ENCODE measurements at places on chromosomes 12 and 14. TPM values are rescaled to one million over a fixed set of nuclear protein-coding genes. Genes with fewer than 3 reads are reported as not detected.

- no peak for DNase-seq
Measured at GRCh38 chr12:127162902-127163301, 1104.1 kb upstream of the TMEM132C start.

GRCh38 chr12:26273811-26274210 lies 78.4 kb downstream of the SSPN start:
- no peak for DNase-seq

- DNase-seq, result no peak
Measured at GRCh38 chr12:121264951-121265515, 31.5 kb downstream of the CAMKK2 start.

GRCh38 chr14:58540749-58541632 lies 96.8 kb upstream of the DACT1 start:
- no peak for DNase-seq

- DNase-seq, result no peak
Measured at GRCh38 chr12:131910302-131911027, 16.0 kb downstream of the ULK1 start.

DNA sequence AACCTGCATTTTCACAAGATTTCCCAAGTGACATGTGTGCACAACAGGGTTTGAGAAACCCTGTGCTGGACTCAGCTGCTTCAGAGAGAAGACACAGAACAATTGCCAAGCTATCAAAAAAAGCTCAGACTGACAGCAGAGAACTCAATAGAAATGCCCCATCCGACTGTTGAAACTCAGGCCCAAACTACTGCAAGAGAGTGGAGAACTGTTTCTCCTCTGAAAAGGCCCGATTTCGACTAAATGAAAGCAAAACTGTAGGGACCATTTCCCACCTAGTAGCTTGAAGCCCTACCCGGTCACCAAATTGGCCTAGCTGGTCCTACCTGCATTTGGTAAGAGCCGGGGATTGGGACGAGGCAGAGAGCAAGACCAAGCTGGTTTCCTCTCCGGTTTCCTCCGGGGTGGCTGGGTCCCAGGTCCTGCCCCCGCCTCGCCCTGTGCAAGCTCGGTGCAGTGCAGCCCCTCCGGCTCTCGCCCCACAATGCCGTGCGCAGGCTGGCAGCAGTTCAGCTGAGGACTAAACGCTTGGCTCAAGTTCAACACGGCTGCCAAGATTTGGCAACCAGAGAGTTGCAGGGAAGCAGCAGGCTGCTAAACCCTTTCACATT lies 1180.6 kb downstream of the VRK1 start:
- peak; percentile 81 for DNase-seq

DNA sequence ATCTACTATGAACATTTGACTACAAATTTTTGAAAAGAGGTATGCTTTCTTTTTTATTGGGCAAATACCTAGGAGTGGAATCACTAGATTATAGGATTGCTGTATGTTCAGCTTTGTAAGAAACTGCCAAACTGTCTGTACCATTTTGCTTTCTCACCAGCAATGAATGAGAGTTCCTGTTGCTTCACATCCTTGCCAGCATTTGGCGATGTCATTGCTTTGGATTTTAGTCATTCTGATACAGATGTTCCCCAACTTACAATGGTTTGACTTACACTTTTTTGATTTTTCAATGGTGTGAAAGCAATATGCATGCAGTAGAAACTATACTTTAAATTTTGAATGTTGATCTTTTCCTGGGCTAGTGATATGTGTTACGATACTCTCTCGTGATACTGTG lies 328.7 kb downstream of the RAD51B start:
- no peak for DNase-seq

DNA sequence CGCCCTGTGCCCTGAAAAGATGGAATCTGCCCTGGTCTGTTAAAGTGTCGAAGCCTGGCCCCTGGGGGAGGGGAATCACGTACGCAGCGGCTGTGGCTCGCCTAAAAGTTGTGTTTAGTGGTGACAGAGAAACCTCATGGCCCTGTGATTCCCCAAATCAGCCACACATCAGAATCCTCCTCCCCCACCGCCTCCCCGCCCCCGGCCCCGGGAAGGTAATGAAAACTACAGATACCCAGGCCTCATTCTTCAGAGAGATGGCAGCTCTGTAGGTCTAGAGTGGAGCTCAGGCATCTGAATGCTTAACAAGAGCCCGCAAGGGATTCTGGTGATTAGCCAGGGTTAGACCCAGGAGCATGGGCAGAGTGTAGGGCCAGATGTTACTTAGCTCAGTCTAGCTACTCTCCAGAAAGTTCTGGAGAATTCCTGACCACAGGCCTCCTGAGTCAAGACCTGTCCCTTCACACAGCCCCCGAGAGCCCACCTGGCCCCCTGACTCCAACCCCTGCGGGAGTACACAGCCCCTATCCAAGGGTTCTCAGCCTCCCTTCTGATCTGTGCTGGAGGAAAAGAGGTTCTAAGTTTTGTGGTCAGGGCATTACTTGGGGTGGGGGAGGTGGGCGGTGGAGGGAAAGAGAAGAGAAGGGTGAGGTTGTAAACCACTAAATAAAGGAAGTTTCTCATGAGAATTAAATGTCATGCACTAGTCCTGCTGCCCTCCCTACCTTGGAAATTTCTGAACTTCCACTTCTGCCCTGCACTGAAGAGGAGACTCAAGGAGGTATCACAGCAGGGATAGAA lies 114.8 kb downstream of the PLXNC1 start:
- no peak for DNase-seq

- DNase-seq, result no peak
Measured at GRCh38 chr12:51793201-51793600, 55.3 kb downstream of the FIGNL2 start.

DNA sequence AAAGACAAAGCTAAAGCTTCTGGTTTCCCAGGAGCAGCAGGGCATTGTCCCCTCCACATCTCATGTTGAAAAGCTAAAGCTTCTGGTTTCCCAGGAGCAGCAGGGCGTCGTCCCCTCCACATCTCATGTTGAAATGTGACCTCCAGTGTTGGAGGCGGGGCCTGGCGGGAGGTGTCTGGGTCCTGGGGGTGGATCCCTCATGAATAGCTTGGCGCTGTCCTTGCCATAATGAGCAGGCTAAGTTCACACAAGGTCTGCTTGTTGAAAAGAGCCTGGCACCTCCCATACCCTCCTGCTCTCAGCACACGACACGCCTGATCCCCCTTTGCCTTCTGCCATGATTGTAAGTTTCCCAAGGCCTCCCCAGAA lies 123.7 kb downstream of the PIWIL1 start:
- no peak for DNase-seq

DNA sequence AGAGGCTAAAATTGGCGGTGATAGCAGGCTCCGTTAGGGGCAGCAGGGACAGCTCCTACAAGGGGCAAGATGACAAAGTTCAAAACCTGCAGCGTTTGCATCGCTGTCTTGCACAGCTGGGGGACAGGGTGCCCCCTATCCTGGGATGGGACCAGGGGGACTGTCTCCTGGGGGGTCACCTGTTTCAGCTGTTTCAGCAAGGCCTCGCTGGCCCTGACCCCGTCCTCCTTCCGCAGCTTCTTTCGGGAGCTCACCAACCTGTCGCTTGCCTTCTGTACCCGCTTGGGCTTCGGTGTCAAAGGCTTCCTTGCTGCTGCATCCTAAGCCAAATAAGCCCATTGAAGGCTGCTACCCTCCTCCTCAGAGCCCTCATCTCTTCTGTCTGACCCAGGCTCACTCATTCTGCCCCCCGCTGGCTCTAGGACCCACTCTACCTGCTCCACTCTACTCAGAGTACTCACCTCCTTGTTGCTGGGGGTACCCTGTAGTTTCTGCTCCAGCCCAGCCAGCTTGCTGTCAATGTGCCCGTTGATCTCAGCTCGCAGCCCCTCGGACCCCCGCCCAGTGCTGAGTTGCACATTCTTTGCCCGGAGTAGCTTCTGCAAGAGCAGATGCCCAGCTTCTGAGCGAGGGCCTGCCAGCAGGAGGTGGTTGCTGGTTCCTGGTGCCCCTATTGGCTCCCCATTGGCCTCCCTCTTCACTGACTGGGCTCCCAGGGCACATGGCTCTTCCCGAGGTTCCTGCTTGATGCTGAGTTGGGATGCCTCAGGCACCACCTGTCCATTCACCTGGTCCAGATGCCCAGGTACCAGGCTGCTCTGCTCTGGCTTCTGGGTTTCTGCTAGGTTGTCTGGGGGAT lies 12.4 kb upstream of the PRKAG1 start:
- no peak for DNase-seq

DNA sequence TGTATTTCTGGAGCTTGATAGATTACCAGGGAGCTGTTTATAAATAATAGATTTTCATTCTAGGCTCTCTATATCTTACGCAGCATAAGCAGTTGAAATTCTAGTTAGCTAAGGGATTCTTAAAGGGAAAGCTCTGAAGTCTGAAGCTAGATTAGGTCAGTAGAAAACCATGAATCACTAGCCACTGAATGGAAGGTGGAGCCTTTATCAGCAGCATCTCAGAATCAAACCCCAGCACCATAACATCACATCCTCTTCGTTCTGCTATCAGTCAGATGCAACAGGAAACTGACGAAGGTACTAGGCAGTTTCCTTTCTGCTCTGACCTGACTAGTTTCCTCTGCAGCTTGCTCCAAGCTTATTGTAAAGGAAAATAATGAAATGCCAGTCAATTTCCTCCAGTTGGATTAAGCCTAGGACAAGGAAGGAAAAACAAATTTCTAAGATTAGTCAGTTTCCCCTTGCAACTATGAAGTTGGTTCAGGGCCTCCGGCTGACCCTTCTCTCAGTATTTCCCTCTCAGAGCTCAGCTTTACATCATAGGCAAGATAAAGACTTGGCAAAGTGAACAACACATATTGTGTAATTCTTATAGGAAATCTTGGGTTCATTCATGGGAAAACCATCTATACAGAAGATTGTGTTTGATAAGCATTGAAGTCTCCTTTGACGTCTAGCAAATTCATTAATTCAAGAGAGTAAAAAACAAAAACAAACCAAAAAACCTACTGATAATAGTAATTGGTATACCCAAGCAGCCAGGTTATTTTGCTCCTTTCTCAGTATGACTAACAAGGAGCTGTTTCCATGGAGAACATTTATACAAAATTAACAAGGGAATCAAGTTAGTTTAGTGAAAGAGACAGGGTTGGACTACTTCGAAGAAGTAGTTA lies 43.4 kb upstream of the CFAP54 start:
- DNase-seq, result no peak

DNA sequence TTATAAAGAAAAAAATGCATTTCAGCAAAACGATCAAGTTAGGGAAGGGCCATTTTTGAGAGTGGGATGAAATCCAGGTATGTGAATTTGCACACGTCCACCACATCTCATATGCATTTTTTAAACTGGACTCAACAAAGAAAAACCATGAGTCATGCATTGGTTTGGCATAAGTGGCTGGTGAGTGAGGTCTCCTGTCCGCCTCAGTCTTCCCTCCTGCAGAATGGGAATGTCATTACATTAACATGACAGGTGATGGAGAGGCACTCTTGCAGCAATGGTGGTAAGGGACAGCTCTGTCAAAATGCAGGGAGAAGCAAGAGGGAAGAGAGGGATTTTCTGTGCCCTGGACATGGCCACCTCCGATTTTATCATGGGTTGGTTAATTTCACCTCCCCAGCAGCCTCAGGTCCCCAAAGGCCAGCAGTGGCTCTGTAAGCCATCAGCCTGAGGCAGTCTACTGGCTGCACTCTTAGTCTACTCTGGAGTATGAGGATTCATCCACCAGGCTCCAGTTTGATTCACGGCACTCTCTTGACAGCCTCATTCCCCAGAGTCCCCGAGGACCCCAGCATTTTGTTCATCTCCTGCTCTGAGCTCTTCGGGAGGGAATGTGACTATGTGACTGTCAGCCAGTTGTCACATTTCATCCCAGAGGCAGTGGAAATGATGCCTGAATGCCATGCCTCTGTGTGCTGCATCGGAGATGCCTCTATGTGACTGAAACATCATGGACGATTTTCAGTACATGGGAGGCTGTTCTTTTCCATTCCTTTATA lies 17.1 kb upstream of the PWP1 start:
- DNase-seq, result no peak

DNA sequence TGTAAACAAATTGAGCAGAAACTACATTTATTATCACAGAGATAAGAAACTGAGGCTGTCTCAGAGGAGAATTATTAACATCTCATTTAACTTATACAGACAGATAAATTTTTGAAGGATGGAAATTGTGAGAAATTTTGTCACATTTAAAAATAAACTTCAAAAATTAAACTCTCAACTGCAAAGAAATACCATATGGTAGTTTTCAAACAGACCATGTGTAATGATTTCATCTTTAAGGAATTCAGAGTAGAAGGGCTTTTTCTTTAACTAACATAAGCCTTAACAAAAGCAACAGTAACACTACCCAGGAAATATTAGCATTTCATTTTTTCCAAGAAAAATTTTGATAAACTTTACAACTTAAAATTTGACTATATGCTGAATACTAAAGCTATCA lies 26.6 kb downstream of the NUP37 start:
- no peak for DNase-seq

DNA sequence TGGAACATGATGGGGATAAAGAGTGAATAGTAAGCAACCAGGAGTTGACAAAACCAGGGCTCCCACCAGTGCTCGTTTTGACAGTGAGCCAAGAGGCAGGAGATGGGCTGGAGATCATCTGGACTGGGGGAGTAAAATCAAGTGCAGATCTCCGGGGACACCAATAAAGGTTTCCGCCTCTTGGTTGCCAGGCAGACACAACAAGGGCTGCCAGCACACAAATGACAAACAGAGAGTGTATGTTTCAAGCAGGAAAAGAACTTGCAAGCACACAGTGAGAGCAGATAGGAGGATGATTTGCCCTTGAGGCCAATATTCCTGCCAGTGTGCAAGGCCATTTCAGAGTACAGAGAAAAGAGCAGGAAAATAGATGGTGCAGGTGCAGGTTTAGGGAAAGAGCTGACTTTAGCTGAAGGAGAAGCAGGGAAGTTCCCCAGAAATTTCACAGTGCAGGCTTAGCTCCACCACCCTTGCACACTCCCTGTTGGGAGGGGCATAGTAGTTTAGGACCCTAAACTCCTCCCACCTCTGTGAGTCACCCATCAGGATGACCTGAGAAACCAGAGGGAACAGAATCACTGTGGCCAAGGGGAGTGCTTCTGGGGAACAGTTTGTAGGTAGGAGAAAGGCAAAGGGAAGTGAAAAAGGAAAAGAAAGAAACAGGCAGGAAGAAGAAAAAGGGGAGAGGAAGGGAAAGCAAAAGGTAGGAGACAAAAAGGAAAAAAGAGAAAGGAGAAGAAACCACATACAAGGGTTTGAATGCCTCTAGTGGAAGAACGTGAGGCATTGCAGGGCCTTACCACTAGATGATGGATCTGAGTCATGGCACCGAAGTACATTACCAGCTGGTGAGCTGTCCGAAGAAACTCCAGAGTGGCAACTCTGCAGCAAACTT lies 404.4 kb downstream of the SLC6A15 start:
- peak; percentile 51 for DNase-seq

- DNase-seq, result no peak
Measured at GRCh38 chr14:31902002-31902401, 175.1 kb upstream of the ARHGAP5 start.

The SNRNP35 gene
- total RNA-seq, result 26.9 TPM

The IFI27L1 gene
- total RNA-seq, result 20.5 TPM

The GPX2 gene
- total RNA-seq, result not detected

The DNAH10 gene
- total RNA-seq, result 0.76 TPM

The KRT78 gene
- total RNA-seq, result not detected

The OASL gene
- total RNA-seq, result 1.3 TPM

The KICS2 gene
- 7.5 TPM for total RNA-seq

The FAM186B gene
- 0.36 TPM for total RNA-seq

The PAX9 gene
- 5.3 TPM for total RNA-seq

Data from sciatic nerve (tissue), 2 donors.